ENCODE measurements at places on chromosomes 1 and 21. TPM values are rescaled to one million over a fixed set of nuclear protein-coding genes. Genes with fewer than 3 reads are reported as not detected.

DNA sequence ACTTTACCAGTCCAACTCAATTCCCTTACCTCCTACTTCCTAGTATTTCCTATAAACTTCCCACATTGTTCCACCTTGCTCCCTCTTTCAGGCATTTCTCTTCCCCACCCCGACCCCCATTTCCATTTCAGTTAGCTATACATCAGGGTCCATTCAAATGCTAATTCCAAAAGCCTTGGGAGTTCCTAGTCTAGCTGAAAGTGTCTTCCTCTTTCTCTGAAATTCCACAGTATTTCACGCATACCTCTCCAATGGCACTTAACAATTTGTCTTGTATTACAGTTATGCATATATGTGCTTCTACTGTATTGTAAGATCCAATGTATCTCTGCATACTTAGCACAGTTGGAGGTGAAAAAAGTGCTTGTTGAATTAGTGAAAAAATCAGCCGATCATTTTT lies 94.9 kb downstream of the ZNF644 start:
- H3K36me3 ChIP-seq, result no peaks in the 10 kb centered on the region
- no peak overlapping the region for H3K4me3 ChIP-seq
- H3K27ac ChIP-seq, result no peak overlapping the region
- H3K4me1 ChIP-seq, result peaks cover 13% of the 10 kb centered on the region
- no peaks in the 10 kb centered on the region for H3K27me3 ChIP-seq
- DNase-seq, result no peak

GRCh38 chr1:90027281-90027680 lies 32.4 kb downstream of the ZNF326 start:
- H3K27me3 ChIP-seq, result no peaks in the 10 kb centered on the region
- DNase-seq, result no peak
- H3K4me1 ChIP-seq, result no peaks in the 10 kb centered on the region
- no peak overlapping the region for H3K27ac ChIP-seq
- H3K4me3 ChIP-seq, result no peak overlapping the region

GRCh38 chr1:21906173-21907078 lies 30.7 kb downstream of the HSPG2 start:
- no peaks in the 10 kb centered on the region for H3K36me3 ChIP-seq
- no peak for DNase-seq
- no peaks in the 10 kb centered on the region for H3K27me3 ChIP-seq
- no peak overlapping the region for H3K4me3 ChIP-seq

- no peak overlapping the region for H3K4me3 ChIP-seq
- H3K27ac ChIP-seq, result no peak overlapping the region
- H3K27me3 ChIP-seq, result peaks cover 26% of the 10 kb centered on the region
- no peaks in the 10 kb centered on the region for H3K4me1 ChIP-seq
- no peak for DNase-seq
Observed at GRCh38 chr1:109371341-109371739, 26.4 kb downstream of the SORT1 start.

DNA sequence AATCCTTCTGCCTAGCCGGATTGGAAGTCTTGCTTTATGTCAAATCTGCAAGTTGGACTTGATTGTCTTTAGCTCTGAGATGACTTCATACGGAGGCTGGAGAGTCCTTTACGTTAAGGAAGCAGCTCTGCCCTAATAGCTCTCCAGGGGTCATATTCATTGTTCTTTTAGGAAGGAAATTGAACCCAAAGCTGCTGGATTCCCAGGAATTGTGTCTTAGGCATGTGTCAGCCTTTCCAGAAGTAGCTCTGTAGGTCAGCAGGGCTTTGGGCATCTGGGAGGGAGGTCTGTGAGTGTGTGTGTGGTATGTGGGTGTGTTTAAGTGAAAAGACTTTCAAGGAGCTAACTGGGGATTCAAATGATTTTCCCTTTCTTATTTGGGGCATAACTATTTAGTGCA lies 82.4 kb downstream of the ABCA4 start:
- DNase-seq, result no peak
- peaks cover 15% of the 10 kb centered on the region for H3K27me3 ChIP-seq
- H3K4me1 ChIP-seq, result no peaks in the 10 kb centered on the region
- H3K4me3 ChIP-seq, result no peak overlapping the region
- no peak overlapping the region for H3K27ac ChIP-seq

- no peak overlapping the region for H3K27ac ChIP-seq
- H3K4me1 ChIP-seq, result peaks cover 31% of the 10 kb centered on the region
- H3K36me3 ChIP-seq, result no peaks in the 10 kb centered on the region
Observed at GRCh38 chr1:155250246-155250632, 5.0 kb downstream of the ENTREP3 start.

DNA sequence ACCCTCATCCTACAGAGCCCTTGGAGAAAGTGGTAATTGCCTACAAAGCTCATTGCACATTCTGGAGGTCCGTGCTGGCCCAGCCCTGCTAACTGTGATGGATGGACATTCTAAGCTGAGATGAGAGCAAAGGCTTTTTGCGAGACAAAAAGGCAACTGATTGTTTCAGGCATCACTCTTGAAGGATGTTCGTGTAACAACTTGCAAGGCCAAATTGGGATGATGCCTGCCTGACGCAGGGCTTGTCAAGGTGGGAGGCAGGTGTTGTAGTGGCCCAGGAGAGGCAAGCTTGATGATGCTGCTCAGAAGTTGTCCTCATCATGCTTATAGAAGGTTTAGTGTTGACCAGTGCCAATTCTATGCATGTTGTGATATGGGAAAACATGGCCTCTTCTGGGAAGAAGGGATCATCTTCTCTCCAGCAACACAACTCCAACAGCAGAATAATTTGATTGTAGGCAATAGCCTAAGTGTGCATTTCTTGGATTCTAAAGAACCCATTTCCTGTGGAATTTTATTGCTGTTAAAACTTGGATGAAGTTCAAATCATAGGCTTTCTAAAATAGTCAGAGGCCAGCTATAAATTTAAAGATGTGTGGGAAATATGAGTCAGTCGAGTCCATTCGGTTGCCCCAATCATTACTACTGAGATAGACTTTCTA lies 102.5 kb upstream of the COA6 start:
- no peaks in the 10 kb centered on the region for H3K36me3 ChIP-seq
- DNase-seq, result no peak
- peaks cover 4% of the 10 kb centered on the region for H3K27me3 ChIP-seq
- no peaks in the 10 kb centered on the region for H3K4me1 ChIP-seq
- H3K27ac ChIP-seq, result no peak overlapping the region

DNA sequence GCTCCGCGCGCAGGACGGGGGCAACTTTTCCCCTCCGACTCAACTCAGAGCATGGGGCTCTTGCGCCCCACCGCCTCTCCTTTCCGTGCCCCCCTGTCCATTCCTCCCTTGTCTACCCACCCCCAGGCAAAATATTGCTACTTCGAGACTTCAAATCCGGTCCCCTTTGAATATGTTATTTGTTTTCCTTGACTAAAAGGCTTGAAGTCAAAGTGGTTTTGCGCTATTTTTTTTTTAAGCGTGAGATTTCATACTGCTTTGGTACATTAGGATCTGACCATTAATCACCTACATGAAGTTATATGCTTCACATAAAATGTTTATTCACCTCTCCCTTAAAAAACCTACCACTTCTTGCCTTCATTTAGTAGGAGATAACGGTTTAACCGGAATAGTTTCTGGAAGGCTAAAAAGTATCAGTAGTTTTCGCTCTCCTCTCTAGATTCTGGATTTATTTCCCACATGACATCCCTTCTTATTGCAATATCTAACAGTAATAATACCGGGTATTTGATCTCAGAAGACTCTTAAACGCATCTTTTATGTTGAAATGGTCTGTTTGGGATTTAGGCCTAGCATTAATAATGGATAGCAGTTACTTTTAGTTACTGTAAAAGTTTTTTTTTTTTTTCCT lies 1.6 kb downstream of the NFIA start:
- no peaks in the 10 kb centered on the region for H3K36me3 ChIP-seq
- no peaks in the 10 kb centered on the region for H3K27me3 ChIP-seq
- DNase-seq, result no peak
- peaks cover 29% of the 10 kb centered on the region for H3K4me1 ChIP-seq
- H3K27ac ChIP-seq, result no peak overlapping the region
- no peak overlapping the region for H3K4me3 ChIP-seq

DNA sequence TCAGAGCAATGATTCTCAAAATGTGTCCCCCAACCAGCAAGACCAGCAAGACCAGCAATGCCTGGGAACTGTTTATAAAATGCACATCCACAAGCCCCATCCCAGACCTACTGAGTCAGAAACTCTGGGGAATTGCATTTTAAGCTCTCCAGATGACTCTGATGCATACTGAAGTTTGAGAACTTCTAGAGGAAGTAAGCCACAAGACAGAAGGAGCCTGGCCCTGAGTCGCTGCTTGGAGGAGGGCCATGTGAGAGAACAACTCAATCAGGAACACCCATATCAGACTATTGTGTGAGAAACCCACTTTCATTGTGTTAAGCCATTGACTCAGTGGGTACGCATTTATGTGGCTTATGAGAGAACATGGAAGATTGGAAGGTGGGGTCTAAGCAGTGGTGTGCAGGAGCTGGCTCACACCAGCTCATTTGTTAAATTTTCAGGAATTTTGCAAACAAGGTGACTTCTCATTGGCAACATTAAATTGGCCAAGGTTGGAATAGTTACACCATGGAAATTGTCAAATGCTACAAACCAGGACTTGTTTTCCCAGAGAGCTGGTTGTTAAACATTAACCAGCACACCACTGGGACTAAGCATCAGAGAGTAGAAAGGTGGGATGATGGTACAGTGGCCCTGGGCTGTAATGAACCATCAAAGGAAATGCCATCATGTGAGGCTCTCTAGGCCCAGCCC lies 38.9 kb downstream of the ATP1A1 start:
- no peaks in the 10 kb centered on the region for H3K4me1 ChIP-seq
- no peaks in the 10 kb centered on the region for H3K27me3 ChIP-seq
- no peak overlapping the region for H3K27ac ChIP-seq
- H3K4me3 ChIP-seq, result no peak overlapping the region
- H3K36me3 ChIP-seq, result peaks cover 5% of the 10 kb centered on the region

DNA sequence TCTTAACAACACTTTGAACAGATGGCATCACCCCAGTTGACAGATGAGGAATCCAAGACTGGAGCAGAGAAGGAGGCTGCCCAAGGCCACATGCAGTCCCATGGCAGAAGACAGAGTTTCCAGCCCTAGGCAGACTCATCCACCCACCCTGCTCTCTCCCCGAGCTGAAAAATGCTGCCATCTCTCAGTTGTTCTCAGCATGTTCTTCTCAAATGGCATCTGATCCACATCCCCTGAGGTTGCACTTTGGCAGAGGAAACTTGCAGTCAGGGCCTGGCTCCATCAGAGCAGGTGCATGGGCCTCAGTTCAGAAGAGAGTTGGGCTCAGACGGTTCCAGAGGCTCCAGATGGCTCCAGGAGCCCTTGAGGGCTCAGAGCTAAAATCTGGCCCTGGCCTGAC lies 709.4 kb downstream of the MATN1 start:
- no peak overlapping the region for H3K4me3 ChIP-seq
- no peak overlapping the region for H3K27ac ChIP-seq
- H3K36me3 ChIP-seq, result no peaks in the 10 kb centered on the region
- no peaks in the 10 kb centered on the region for H3K4me1 ChIP-seq
- no peak for DNase-seq

GRCh38 chr1:57124768-57125446 lies 159.1 kb upstream of the C8B start:
- no peak overlapping the region for H3K4me3 ChIP-seq
- H3K36me3 ChIP-seq, result no peaks in the 10 kb centered on the region
- no peak for DNase-seq
- H3K27me3 ChIP-seq, result no peaks in the 10 kb centered on the region
- H3K4me1 ChIP-seq, result no peaks in the 10 kb centered on the region

DNA sequence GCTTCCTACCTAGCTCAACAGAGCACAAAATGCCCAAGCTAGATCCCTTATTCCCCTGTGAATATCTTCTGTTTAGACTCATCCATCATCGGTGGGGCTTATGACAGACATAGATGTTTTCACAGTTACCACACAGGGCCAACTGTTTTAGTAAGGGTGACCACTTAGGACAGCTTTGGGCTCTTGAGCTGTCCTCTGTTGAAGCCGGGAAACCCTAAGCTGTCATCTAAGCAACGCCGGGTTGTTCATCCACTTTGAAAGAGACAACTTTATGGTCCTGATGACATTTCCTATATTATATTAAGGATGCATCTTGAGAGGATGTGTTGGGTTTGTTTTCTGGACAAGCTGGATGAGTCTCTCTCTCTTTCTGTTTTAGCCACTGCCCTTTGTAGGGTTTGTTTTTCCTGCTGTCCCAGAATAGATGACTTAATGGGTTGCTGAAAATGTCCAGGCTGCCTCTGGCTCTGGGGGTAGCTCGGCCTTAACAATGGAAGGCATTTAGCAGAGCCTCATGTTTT lies 110.5 kb upstream of the UBE2U start:
- H3K27me3 ChIP-seq, result no peaks in the 10 kb centered on the region
- H3K27ac ChIP-seq, result no peak overlapping the region
- H3K4me3 ChIP-seq, result no peak overlapping the region
- no peaks in the 10 kb centered on the region for H3K4me1 ChIP-seq
- DNase-seq, result no peak

DNA sequence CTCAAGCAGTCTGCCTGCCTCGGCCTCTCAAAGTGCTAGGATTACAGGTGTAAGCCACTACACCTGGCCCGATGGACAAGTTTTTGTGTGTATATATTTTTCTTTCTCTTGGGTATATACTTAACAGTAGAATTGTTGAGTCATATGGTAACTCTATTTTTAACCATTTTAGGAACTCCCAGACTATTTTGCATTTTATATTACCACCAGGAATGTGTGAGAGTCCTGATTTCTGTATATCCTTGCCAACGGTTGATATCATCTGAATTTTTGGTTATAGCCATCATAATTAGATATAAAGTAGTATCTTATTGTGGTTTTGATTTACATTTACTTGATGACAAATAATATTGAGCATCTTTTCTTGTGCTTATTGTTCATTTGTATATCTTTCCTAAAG lies 20.7 kb downstream of the FNBP1L start:
- no peak overlapping the region for H3K4me3 ChIP-seq
- no peak for DNase-seq
- no peak overlapping the region for H3K27ac ChIP-seq
- no peaks in the 10 kb centered on the region for H3K27me3 ChIP-seq

DNA sequence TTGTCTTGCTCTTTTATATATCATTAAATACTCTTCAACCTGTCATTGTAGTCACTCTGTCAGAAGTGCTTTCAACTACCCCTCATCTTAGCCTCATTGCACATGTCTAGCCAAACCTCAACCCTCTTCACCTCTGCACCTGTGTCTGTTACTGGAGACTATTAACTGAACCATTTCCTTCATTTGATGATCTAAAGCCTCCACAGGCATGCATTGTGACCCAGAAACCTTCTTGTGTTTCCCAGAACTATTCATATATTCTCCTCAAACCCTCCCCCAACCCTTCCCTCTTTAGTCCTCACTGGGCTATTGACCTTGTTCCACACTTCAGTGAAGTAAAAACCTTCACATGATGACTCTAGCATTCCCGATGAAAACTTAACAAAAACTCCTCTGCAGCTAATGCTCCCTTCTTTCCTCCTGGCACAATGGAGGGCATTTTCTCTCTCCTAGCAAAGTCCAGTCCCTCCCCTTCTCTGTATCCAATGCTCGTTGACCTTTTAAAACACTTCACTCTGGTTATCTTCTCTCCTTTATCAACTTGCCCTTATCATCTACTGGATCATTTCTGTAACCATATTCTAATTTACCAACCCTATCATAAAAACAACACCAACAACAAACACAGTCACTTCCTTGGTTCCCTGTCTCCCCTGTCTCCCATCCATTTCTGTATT lies 86.1 kb downstream of the BACH1 start:
- no peaks in the 10 kb centered on the region for H3K4me1 ChIP-seq
- no peaks in the 10 kb centered on the region for H3K36me3 ChIP-seq
- no peak overlapping the region for H3K4me3 ChIP-seq
- DNase-seq, result no peak
- H3K27ac ChIP-seq, result no peak overlapping the region
- no peaks in the 10 kb centered on the region for H3K27me3 ChIP-seq

Gene F13B
- total RNA-seq, result not detected

Gene PTPN22
- 38.1 TPM for total RNA-seq

Gene SGIP1
- not detected for total RNA-seq

Gene ZMYM1
- total RNA-seq, result 17.0 TPM

Gene OR2T2
- not detected for total RNA-seq

Data from T-cell (primary cell).